Activated CD4-positive, alpha-beta T cell treated with anti-CD3 and anti-CD28 coated beads, Interleukin-2, amount 10 ng/mL, durations not matched to agents 7 days and 5 days (primary cell): ENCODE measurements at places on chromosomes 2 and 18. TPM values are rescaled to one million over a fixed set of nuclear protein-coding genes. Genes with fewer than 3 reads are reported as not detected.
A peak's percentile ranks its signal among the peaks of the same experiment; 100 is the strongest.

DNA sequence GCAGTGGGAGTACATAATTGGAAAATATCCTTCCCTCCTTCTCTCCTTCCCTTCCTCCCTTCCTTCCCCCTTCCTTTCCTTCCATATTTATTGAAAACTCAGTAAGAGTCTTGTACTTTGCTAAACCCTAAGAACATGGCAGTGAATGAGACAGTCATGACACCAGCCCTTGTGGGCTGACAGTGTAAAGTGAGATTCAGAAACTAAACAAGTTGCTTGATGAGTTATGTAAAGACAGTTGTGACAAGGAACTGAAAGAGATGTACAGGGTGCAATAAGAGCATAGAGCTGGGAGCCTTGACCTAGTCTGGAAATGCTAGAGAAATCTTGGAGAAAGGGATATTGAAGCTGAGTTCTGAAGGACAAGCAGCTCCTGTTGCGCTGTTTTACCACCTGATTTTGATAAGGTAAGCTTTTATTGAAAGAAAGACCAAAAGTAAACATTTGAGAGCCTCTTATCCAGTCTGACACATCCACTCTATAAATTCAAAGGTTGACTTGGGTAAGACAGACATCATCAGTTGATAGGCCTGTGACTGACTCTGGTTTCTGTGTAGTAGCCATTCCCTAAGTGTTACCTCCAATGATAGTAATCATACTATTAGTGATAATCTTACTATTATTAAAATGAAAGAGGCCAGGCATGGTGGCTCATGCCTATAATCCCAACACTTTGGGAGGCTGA is 66.5 kb upstream of the SKOR2 start:
- H3K27ac ChIP-seq, result no peak overlapping the region
- peaks cover 11% of the 10 kb centered on the region for H3K4me1 ChIP-seq
- H3K27me3 ChIP-seq, result peaks cover 7% of the 10 kb centered on the region
- H3K4me3 ChIP-seq, result no peak overlapping the region

DNA sequence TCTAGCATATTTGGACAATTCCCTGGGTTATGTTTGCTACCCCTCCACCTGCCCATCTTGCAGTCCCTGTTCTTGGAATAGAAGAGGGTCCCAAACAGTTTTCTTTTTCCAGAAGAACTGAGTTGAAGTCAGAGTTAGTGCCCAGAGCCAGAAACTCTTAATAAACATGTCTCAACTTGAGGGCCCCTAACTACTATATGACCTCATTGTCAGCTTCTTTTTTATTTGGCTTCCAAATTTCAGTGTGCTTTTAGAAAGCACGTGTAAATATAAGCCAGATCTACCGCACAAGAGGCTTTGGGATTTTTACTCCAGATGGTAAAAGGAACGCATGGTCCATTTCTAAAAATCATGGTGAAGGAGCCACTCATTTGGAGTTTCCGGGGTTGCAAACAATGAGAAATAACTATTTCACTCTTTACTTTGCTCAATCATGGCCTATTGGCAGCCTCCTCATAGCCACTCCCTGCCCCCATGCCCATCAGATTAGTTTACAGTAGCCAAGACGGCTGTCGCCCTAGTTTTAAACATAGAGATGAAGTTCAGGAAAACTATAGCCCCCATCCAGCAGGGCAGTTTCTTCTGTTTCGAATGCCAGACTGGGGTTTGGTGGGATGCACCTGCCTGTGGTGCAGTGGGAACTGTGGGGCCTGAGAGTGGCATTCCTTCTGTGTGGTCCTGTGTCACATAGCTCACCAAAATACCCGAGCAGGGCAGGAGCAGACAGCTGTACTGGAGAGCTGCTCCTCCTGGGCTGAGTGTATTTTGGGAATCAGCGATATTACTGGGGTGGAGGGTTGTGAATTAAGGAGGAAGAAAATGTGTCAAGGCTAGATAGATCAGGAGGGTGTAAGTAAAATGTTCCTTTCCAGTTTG is 1.7 kb downstream of the MAPRE3 start:
- H3K27ac ChIP-seq, result no peak overlapping the region
- peak overlapping the region; percentile 70 for H3K4me3 ChIP-seq
- peaks cover 39% of the 10 kb centered on the region for H3K27me3 ChIP-seq
- no peak for DNase-seq
- no peaks in the 10 kb centered on the region for H3K36me3 ChIP-seq

DNA sequence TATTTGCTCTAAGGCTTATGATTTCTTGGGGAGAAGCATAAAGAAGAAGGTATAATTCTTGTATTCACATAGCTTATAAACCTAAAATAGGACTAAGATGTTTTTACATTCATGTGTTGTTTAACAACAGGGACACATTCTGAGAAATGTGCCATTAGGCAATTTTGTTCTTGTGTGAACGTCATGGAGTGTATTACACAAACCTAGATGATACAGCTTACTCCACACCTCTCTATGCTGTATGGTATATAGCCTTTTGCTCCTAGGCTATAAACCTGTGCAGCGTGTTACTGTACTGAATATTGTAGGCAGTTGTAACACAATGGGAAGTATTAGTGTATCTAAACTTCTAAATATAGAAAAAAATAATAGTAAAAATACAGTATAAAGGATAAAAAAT is 92.1 kb downstream of the PHLPP1 start:
- no peaks in the 10 kb centered on the region for H3K36me3 ChIP-seq
- H3K4me1 ChIP-seq, result no peaks in the 10 kb centered on the region

GRCh38 chr2:121648206-121649148 is 785 bp downstream of the CLASP1 start:
- no peaks in the 10 kb centered on the region for H3K27me3 ChIP-seq
- peaks cover 27% of the 10 kb centered on the region for H3K36me3 ChIP-seq
- H3K4me1 ChIP-seq, result peaks cover 60% of the 10 kb centered on the region

- H3K27ac ChIP-seq, result no peak overlapping the region
- H3K36me3 ChIP-seq, result no peaks in the 10 kb centered on the region
- H3K4me3 ChIP-seq, result no peak overlapping the region
- peaks cover 2% of the 10 kb centered on the region for H3K27me3 ChIP-seq
These were observed 323.4 kb downstream of the BCL11A start for GRCh38 chr2:60230037-60230436.

FTCDNL1 gene
- 2.3 TPM for total RNA-seq

- no peaks in the 10 kb centered on the region for H3K36me3 ChIP-seq
- H3K27me3 ChIP-seq, result no peaks in the 10 kb centered on the region
- no peaks in the 10 kb centered on the region for H3K4me1 ChIP-seq
- no peak overlapping the region for H3K27ac ChIP-seq
- H3K4me3 ChIP-seq, result no peak overlapping the region
These were observed 61.4 kb downstream of the LRATD1 start for GRCh38 chr2:14693874-14694273.

RPRM gene
- not detected for total RNA-seq

CSRNP3 gene
- total RNA-seq, result not detected

GRCh38 chr2:56703001-56703400 is 519.2 kb downstream of the CCDC85A start:
- no peaks in the 10 kb centered on the region for H3K4me1 ChIP-seq
- H3K36me3 ChIP-seq, result no peaks in the 10 kb centered on the region
- no peak overlapping the region for H3K4me3 ChIP-seq
- H3K27ac ChIP-seq, result no peak overlapping the region

DNA sequence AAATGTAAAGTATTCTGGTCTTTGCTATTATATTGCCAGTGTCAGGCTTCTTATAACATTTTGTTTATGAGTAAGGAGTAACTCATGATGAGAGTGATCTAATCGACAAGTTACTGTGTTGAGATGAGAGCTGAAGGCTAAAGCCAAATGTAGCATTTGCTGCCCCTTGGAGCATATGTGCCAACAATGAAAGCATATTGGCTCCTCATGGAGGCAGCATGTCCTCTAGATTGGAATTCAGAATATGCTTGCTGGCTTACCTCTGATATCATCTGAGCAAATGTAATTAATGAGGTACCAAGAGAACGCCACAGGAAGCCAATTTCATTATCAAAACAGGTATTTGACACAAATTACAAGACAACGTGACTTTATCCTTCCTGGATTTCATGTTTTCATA is 781.1 kb upstream of the FSHR start:
- no peak overlapping the region for H3K4me3 ChIP-seq
- no peak overlapping the region for H3K27ac ChIP-seq
- no peak for DNase-seq

- H3K4me1 ChIP-seq, result no peaks in the 10 kb centered on the region
- H3K27ac ChIP-seq, result no peak overlapping the region
- peaks cover 1% of the 10 kb centered on the region for H3K27me3 ChIP-seq
- no peak for DNase-seq
- no peaks in the 10 kb centered on the region for H3K36me3 ChIP-seq
- H3K4me3 ChIP-seq, result no peak overlapping the region
These were observed 137.7 kb upstream of the MSH6 start for GRCh38 chr2:47645246-47645645.

MYO5B gene
- total RNA-seq, result 0.12 TPM

OTOS gene
- not detected for total RNA-seq

- H3K4me1 ChIP-seq, result no peaks in the 10 kb centered on the region
- no peak for DNase-seq
- no peaks in the 10 kb centered on the region for H3K36me3 ChIP-seq
- no peak overlapping the region for H3K4me3 ChIP-seq
- no peaks in the 10 kb centered on the region for H3K27me3 ChIP-seq
These were observed 360.4 kb upstream of the KCNH7 start for GRCh38 chr2:163198972-163199371.

GRCh38 chr2:211868996-211869533 is 669.5 kb downstream of the ERBB4 start:
- no peak overlapping the region for H3K4me3 ChIP-seq
- H3K27ac ChIP-seq, result no peak overlapping the region
- H3K36me3 ChIP-seq, result no peaks in the 10 kb centered on the region
- H3K27me3 ChIP-seq, result no peaks in the 10 kb centered on the region

- H3K27ac ChIP-seq, result peak overlapping the region; percentile 78
- peaks cover 7% of the 10 kb centered on the region for H3K4me1 ChIP-seq
- peaks cover 3% of the 10 kb centered on the region for H3K36me3 ChIP-seq
- H3K4me3 ChIP-seq, result peak overlapping the region; percentile 47
These were observed 903 bp upstream of the EVX2 start for GRCh38 chr2:176084611-176085119.

DNA sequence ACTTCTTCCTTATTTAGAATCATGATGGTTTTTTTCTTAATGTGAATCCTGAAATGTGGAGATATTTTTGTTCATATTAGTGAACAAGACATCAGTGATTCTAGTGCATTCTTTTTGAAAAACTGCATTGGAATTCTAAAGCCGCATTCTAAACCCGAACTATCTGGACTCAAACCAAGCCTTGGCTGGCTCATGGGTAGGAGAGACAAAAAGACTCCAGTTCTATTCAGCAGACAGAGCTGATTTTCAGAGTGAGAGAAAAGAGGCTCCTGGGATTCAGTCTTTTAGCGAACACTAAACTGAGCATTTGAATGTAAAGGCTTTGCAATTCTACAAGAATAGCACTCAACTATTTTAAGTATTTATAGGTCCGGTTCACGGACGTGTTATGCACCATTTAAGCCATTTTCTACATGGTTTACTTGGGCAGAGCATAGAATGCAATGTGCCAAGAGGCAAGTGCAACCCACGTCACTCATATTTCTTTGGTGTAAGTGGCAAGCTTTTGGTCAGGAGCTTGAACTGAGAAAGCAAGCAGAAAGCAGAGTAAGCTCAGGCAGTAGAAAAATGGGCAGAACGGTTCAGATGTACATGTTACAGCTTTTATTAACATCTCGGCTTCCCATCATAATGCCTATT is 227.3 kb upstream of the RAB12 start:
- no peak overlapping the region for H3K4me3 ChIP-seq
- no peaks in the 10 kb centered on the region for H3K27me3 ChIP-seq
- H3K4me1 ChIP-seq, result no peaks in the 10 kb centered on the region
- H3K36me3 ChIP-seq, result no peaks in the 10 kb centered on the region
- DNase-seq, result no peak

KLHL30 gene
- not detected for total RNA-seq

- DNase-seq, result no peak
- no peaks in the 10 kb centered on the region for H3K36me3 ChIP-seq
- no peak overlapping the region for H3K27ac ChIP-seq
- H3K4me1 ChIP-seq, result no peaks in the 10 kb centered on the region
These were observed 168.0 kb downstream of the RPIA start for GRCh38 chr2:88859461-88859860.

ICA1L gene
- total RNA-seq, result 7.6 TPM

- H3K4me3 ChIP-seq, result no peak overlapping the region
- H3K27ac ChIP-seq, result no peak overlapping the region
- H3K36me3 ChIP-seq, result no peaks in the 10 kb centered on the region
- H3K27me3 ChIP-seq, result no peaks in the 10 kb centered on the region
- DNase-seq, result no peak
These were observed 13.7 kb downstream of the HS6ST1 start for GRCh38 chr2:128304715-128305554.

DNA sequence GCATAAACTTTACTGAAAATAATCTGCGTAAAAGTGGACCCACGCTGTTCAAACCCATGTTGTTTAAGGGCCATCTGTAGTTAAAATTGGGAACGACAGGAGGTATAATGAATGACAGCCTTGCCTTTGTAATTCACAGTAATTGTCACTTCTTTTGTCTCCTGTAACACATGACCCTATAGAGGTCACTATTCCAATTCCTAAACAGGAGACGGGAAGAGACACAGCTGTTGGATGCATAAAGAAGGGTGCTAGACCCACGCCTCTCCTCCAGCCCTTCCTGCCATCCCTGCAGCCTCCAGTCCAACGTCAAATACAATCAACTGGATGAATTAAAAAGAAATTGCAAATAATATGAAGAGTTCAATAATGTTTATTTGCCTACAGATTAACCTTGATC is 63.1 kb upstream of the NFATC1 start:
- H3K4me1 ChIP-seq, result no peaks in the 10 kb centered on the region
- no peak overlapping the region for H3K4me3 ChIP-seq
- H3K36me3 ChIP-seq, result peaks cover 7% of the 10 kb centered on the region
- no peaks in the 10 kb centered on the region for H3K27me3 ChIP-seq
- no peak for DNase-seq

DNA sequence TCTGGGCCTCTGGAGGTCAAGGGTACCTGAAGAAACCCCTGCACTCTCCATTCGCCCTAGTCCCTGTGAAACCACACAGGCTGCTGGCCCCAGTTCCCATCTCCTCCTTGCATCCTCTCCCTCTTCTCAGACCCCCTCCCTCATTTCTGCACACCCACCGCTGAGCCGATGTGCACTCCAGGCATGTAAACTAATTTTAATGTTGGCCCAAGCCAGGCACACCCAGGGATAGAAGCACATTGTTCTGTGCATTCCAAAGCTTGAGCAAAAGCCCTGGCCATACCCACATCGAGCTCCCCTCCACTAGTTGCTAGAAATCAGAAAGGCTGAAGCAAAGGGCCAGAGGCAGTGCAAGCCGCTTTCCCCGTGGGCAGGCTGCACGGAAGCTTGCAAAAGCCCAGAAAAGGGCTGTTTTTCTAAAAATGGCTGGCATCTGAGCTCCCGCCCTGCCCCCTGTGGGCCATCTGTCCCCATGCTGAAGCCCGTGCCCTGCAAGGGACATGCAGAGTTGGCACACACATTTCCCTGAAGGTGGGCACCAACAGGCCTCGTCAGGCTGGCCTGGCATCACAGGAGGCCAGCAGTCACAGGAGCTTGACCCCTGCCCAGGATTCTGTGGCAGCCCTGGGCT is 181.6 kb downstream of the SMAD7 start:
- DNase-seq, result no peak
- H3K4me1 ChIP-seq, result peaks cover 3% of the 10 kb centered on the region
- no peaks in the 10 kb centered on the region for H3K36me3 ChIP-seq
